ENCODE measurements at places on chromosomes 7 and 10. TPM values are rescaled to one million over a fixed set of nuclear protein-coding genes. Genes with fewer than 3 reads are reported as not detected.

Gene SYNPO2L
- total RNA-seq = not detected

Gene MSMB
- total RNA-seq = not detected

Gene CDK1
- total RNA-seq = 2.6 TPM

Gene SPDYE8
- not detected for total RNA-seq

Gene UNCX
- not detected for total RNA-seq

Gene ZNF800
- total RNA-seq = 10.0 TPM

Gene BEND7
- total RNA-seq = 5.0 TPM

Gene FGL2
- 58.2 TPM for total RNA-seq

Gene GPR37
- 3.8 TPM for total RNA-seq

Gene STEAP2
- total RNA-seq = 50.3 TPM

Gene TYW1B
- total RNA-seq = 1.3 TPM

Gene FAM131B
- 1.00 TPM for total RNA-seq

Gene CDC14C
- total RNA-seq = not detected

Measured in smooth muscle cell of bladder (primary cell).